Mucosa of gallbladder (tissue), 1 donor: ENCODE measurements at places on chromosomes 1 and 21.

GRCh38 chr1:54120698-54121481, 31.9 kb downstream of the CDCP2 start:
- no peak for DNase-seq

GRCh38 chr1:28197682-28198415, 21.4 kb upstream of the PTAFR start:
- no peak for DNase-seq

GRCh38 chr1:59427155-59427554, 130.3 kb downstream of the FGGY start:
- no peak for DNase-seq

GRCh38 chr1:220227393-220227792, 44.9 kb downstream of the RAB3GAP2 start:
- DNase-seq: no peak

DNA sequence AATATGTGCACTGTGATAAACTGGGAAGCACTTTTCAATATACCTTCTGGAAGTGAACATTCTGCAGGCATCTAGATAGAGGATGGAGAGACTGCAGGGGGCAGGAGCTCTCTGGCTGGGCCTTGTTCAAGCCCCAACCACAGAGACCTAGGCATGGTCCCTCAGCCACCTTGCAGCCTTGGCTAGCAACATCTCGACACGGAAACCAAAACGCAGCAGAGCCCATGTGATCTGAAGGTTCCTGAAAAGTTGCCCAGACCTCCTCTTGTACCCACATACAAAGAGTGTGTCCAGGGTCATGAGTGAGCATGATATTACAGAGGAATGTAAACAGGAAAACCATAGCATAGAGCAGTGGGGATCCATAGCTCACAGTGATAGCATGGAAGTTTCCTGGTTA, 33.1 kb upstream of the SAMD11 start:
- DNase-seq: no peak

GRCh38 chr1:42135426-42135825, 17.8 kb upstream of the GUCA2B start:
- DNase-seq: no peak

GRCh38 chr1:174167265-174167803, 8.0 kb downstream of the RABGAP1L start:
- no peak for DNase-seq

GRCh38 chr1:67190410-67190809, 24.2 kb downstream of the IL23R start:
- DNase-seq: no peak

GRCh38 chr1:5385096-5385799, 607.0 kb downstream of the NPHP4 start:
- DNase-seq: no peak
